ENCODE measurements at places on chromosomes 1 and 21.

DNA sequence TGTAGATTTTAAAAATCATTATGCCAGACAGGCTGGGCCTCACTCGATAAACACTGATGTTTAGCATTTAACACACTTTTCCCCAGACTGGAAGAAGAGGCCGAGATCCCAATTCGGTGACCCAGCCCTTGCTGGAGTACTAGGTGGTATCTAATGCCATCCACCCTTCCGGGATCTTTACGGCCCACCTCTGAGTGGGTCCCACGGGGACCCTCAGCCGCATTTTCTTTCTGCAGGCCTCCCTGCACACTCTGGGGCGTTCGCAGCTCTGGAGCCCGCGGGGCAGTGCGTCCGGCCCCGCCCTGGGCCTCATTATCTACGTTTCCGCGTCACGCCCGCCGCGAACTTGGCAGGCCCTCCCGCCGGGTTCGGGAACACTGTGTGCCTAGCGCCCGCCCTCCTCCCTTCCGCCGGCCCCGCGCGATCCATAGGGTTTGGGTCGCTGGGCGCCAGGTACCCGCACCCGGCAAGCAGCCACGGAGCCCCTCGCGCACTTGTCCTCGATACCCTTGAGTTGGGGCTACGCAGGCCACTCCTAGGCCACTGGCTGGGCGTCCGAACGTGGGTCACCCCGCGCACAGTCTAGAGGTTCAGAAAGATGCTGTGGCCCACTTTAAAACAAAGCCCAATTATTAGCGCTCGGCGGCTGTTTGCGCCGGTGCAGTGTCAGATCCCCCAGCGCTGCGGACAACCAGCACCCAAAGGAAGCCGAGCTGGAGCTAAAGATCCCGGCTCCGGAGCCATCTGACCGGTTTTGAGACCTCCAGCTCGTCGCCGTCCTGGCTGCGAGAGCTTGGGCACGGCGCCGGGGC is 950 bp upstream of the EVA1C start:
- DNase-seq, result peak; percentile 37

GRCh38 chr1:73475316-73475870 is 722.6 kb downstream of the LRRIQ3 start:
- no peak for DNase-seq

GRCh38 chr21:36355868-36356267 is 29.3 kb upstream of the CHAF1B start:
- DNase-seq, result no peak

- peak; percentile 90 for DNase-seq
These were observed 45.7 kb downstream of the RAP1GAP start for GRCh38 chr1:21623410-21623961.

GRCh38 chr1:111272081-111272480 is 18.6 kb upstream of the CHIA start:
- DNase-seq, result no peak

- peak; percentile 87 for DNase-seq
These were observed 31.1 kb upstream of the SRP9 start for GRCh38 chr1:225746361-225747179.

- no peak for DNase-seq
These were observed 707 bp downstream of the PRCC start for GRCh38 chr1:156767879-156768604.

DNA sequence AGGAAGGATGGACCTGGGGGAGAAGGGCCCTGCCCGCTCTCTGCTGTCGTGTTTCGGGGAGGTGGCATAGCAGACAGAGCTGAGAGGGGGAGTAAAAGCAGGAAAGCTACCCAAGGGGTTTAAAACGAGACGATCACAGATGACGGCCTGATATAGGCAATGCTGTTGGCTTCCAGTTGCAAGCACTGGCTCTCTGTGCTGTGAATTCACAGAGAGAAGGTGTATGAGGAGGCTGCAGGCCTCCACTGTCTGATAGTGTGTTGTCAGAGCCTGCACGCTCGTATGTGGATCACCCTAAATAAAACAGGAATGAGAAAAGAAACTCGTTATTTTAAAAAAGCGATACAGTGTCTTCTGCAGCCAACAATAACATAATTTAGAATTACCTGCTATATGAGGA is 57.4 kb downstream of the LGR6 start:
- DNase-seq, result no peak

DNA sequence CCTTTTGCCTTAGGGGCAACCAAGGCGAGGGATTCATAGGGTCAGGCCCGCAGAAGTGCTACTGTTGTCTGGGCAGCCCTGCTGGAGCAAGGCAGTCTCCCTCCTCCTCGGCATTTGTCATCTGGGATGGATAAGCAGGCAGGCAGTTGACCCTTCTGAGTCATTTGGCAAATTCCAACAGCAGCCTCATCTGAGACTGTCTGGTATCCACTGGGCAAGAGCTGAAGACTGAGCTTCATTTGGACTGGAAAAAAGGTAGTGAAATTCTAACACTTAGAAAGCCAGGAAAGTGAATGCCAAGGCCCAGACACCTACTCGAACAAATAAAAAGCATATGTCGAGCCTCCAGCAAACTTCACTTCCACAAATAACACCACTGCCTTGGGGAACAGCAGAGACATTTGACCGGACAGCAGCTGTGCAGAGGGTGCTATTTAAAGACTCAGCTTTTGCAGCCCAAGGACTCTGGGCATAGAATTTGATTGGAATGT is 4.0 kb upstream of the ZBTB40 start:
- no peak for DNase-seq

DNA sequence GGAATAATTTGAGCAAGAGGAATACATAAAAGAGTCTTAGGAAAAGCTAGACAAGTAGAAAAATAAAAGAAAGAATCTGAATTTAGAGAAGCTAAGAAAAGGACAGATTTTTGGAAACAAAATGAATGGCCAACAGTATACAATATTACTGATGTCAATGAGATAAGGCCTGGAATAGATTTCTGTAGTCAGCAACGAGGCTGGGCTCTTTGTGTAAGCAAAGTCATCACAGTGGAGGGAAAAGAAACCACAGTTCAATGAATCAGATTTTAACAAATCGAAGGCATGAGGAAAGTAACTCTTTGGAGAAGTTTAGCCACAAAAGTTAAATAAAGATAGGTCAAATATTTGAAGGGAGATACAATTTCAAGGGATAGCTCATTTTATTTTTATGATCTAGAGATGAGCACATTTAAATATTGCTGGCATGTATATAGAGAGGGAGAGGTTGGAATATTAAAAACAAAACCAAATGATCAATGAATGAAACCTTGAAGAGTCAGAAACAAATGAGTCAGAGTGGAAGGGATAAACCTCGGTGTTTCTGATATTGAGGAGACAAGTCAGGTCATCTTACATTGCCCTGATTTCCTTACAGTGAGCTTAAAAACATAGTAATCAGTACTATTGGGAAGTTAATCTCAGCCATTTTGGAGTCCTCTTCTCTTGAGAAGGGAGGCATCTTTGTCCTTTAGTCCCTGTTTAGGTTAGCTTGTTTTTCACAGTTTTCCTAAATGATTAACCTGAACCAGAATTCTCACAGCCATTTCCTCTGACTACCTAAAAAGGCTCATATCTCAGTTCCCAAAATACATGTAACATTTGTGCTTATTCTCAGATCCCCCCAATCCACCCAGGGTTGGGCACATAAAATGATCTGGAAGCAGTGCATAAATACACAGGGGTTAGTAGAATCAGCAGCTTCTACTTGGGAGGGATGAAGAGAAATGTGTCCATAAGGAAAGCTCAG is 620.0 kb upstream of the B3GALT2 start:
- DNase-seq, result no peak

- no peak for DNase-seq
These were observed 103.6 kb downstream of the GALNT2 start for GRCh38 chr1:230170622-230171021.

GRCh38 chr1:228145463-228146416 is 4.0 kb upstream of the GJC2 start:
- DNase-seq, result no peak

GRCh38 chr1:46724991-46725735 is 6.2 kb upstream of the EFCAB14 start:
- peak; percentile 93 for DNase-seq

DNA sequence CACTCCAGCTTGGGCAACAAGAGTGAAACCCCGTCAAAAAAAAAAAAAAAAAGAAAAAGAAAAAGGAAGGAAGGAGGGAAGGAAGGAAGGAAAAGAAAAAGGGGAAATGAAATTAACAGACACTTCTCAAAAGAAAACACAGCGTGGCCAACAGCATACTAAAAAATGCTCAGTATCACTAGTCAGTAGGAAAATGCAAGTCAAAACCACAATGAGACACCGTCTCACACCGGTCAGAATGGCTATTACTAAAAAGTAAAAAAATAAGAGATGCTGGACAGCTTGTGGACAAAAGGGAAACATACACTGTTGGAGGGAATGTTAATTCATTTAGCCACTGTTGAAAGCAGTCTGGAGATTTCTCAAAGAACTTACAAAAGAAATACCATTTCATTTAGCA is 369.5 kb upstream of the BRINP3 start:
- no peak for DNase-seq

- DNase-seq, result peak; percentile 45
These were observed 22.5 kb downstream of the NTMT2 start for GRCh38 chr1:170168265-170168664.

DNA sequence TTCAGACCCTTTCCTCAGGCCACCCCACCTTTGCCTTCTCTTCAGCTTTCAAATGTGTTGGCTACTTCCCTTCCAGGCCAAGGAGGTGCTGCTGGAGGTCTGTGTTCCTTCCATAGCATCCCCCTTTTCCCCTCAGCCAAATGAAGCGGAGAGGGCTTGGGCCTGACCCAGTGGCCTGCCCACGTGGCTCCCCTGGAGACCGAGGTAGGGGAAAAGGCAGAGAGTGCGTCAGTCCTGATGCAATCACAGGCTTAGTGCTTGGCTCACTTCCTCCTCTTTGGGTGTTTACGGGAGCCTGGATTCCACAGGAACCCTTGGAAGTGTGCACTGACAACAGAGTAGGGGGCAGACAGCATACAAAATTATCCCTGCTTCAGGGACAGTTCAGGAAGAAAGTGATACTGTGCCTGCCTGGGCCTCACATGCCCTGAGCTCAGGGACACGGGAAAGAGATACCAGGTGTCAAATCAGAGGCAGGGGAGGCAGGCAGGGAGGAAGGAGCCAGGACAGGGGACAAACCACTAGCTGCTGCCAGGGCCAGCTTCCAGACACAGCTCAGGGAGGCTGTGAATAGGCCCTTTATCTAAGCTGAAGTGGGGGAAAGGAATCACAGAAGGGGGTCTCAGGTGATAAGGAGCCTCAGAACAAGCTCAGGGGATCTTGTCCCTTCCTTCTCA is 16.6 kb upstream of the PTP4A2 start:
- DNase-seq, result no peak

DNA sequence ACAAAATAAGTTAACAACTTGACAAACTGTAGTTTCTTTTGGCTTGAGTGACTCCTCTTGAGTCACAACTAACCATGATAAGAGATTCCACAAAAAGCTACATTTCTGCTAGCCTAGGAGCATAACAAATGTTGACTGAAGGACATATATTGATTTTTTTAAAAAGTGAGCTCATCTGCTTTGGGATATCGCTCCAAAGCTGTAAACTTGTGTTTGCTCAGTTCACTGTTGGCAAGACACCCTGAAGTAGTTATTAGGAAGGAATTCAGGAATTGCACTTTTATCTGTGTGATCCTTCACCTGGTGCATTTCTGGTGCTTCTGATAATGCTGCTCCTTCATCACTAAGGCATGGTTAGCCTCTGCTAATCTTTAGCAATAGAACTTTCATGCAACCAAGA is 23.7 kb downstream of the RWDD3 start:
- no peak for DNase-seq

- no peak for DNase-seq
These were observed 89.9 kb upstream of the DSCAM start for GRCh38 chr21:40936771-40937261.

DNA sequence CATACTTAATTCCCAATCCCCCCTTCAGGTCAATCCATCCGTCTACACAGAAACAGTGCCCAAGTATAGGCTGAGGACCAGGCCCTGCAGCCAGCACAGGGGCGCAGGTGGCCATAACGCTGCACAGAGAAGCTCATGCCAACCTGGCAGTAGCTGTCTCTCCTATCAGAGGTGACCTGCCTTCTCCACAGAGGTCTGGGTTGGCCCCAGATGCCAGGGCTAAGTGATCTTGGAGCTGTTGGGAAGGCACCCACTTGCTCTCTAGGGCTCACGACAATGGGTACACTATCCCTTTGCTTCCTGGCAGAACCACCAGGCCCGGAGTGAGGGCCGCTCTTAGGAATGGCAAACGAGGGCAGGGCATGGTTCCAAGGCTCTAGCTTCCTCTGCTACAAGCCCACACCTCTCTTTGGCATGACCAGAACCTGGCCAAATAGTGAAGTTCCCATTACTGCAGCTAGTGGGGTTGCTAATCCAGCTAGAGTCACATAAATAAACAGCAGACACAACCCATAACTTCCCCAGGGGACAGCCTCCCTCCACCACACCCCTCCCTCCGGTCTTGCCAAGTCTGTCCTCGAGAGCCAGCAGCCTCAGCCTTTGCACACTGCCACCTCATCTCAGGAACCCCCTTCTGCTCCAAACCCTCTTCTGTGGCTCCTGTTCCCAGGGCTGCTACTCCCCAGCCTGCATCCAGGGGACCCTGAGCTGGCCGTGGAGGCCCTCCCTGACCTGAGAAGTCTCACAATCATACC is 113.0 kb downstream of the GLIS1 start:
- DNase-seq, result no peak

DNA sequence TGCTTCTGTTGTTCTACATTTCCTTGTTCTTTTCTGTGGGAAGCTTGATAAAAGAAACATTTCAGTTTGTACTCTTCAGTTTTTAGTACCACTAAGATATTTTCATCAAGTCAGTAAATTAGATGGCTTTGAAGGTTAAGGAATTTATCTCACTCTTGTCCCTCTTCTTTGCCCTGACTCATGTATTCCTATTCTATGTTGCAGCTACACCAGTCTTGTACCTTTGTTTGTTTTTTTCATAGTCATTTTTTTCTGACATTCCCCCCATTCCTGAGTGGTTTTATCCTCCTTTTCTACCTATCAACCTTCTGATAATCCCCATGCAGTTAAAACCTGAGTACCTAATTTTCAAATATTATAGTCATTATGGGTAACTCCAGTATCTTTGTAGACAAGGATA is 65.4 kb downstream of the MAST2 start:
- DNase-seq, result no peak
